AG09309 (cell line): ENCODE measurements at places on chromosomes 12 and 14.

DNA sequence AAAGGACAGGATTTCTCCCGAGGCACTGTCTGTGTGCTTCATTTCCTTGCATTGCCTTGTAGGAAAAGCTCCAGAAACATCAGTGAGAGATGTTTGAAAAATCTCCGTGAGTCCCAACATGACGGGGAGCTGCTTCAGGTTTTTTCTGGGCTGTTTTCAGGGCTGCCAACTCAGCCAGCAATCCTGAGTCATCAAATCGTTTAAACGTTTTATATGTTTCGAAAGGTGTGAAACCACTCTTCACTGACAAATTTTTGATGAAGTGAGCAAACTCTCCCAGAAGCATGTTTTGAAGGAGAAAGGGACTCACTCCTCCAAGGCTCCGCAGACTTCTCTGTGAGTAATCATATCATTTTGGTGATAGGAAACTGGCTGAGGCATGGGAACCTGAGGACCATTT is 240.5 kb downstream of the TMEM132C start:
- no peak for DNase-seq

GRCh38 chr14:72104011-72104613 is 171.9 kb downstream of the RGS6 start:
- DNase-seq: no peak

DNA sequence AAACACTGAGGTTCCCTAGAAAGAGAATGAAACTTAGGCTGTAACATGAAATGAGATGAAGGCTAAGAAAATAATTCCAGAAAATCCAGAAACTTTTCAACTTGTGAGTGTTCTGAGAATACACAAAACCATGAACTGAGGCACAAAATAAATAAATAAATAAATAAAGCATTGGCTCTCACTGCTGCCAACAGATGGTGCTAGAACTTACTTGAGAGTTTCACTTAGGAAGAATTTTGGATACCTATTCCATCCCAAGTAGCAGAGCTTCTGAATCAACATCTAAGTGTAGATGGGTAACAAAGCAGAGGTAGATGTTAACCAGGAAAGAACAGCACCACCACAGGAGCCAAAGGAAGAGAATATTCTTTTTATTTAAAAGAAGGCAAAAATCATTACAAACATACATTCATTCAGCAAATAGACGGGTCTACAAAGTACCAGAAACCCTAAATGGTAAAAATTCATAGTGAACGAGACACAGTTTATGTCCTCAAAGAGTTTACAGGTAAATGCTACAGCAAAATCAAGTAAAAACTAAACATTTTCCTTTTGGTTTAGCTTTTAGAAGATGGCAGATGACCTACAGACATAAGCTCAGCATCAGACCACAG is 16.7 kb downstream of the EPS8 start:
- no peak for DNase-seq

- no peak for DNase-seq
Observed at GRCh38 chr12:2187195-2187945, 134.6 kb downstream of the CACNA1C start.

- DNase-seq: no peak
Observed at GRCh38 chr14:33768458-33768830, 182.4 kb downstream of the EGLN3 start.

DNA sequence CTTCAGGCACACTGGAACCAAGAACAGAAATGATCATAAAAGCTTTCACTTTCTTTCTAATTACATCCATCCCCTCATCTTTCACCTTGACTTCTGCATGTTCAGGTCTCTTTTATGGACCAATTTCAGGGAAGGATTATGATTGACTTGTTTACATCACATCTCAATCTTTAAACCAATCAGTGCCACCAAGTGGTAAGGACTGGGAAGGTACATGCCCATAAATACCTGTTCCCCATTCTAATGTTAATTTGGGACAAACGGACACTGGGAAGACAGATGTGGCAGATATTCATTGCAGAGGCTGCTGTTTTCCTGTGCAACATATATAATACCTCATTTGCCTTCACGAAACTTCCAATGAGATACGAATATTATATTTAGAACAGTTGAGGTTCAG is 978.1 kb downstream of the GALC start:
- no peak for DNase-seq

DNA sequence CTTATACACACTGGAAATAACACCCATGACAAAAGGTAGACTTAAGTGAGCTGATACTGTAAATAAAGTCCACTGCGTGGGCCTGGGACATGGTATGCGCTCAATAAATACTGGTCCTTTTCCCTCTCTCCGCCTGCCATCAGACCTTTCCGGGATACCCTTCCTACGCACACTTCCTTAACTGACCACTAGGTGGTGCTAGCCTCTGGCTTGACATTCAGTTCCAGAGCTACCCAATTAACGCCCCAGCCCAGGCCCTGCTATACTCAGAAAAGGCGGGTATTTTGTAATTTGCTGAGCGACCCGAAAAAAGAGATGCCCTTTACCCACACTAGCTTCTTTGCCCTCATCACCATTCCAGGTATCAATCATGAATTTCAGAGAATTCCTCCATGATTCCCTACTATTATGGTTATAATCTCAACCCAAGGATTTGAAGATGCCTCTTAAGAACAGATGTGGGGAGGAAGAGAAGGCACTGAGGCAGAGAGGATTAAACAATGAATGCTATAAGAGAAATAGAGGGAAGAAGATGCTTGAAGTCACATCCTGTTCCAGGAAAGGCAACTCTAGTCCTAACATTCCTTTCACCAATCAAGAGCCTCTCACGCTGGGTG is 3.9 kb upstream of the LRP1 start:
- no peak for DNase-seq

- no peak for DNase-seq
Observed at GRCh38 chr14:33414041-33414440, 475.4 kb downstream of the NPAS3 start.

DNA sequence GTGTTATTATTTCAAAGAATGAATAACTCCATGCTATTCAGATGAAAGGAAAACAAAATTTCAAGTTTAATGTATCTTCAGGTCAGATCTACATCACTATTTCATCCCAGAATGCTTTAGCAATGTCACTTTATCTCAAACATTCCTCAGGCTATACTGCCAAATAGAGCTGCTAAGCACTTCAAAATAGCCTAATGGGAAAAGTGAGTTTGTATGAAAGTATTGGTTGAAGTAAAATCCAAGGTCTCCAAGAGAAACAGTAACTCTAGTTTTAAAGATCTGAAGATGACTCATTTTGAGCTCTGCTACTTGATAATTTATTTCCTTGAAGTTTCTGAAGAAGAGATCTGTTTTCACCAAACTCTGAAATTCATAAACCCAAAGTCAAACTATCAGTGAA is 466.2 kb upstream of the FOXG1 start:
- no peak for DNase-seq

DNA sequence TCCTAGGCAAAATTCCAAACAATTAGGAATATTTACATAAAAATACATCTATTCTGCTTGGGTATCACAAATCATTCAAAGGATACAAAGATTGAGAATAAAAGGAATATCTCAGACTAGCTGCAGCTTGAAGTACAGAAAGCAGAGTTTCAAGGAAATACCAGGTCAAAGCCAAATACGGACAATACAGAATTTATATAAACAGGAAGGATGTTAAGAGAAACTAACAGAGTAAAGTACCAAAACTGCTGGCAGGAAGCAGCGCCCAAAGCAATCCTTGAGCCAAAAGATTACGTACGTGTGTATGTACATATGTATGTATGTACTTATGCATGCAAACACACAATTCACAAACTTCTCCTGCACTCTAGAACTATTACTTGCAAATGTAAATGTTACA is 86.6 kb downstream of the PPP1R12A start:
- DNase-seq: no peak

- no peak for DNase-seq
Observed at GRCh38 chr14:91872011-91872501, 4.7 kb upstream of the TC2N start.

DNA sequence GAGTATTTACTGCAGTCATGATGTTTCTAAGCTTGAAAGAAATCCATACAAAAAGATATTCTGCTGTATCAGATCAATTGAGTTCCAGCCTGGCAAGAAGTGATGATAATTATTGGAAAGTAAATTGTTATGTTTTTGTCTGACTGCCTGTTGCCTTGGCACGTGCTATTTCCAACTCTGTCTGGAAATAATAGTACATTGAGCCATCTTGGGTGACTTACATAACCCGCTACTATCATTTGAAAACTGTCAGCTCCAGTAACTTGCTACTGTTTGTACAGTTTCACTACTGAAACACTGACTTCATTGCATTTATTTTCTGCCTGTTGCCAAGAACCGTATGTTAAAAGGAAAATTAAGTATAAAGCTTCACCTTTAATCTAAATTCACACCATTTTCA is 318.6 kb downstream of the ITPR2 start:
- DNase-seq: no peak

GRCh38 chr14:68424443-68425172 is 368.3 kb downstream of the ZFP36L1 start:
- DNase-seq: no peak

GRCh38 chr14:58353516-58354299 is 42.0 kb upstream of the TOMM20L start:
- no peak for DNase-seq

DNA sequence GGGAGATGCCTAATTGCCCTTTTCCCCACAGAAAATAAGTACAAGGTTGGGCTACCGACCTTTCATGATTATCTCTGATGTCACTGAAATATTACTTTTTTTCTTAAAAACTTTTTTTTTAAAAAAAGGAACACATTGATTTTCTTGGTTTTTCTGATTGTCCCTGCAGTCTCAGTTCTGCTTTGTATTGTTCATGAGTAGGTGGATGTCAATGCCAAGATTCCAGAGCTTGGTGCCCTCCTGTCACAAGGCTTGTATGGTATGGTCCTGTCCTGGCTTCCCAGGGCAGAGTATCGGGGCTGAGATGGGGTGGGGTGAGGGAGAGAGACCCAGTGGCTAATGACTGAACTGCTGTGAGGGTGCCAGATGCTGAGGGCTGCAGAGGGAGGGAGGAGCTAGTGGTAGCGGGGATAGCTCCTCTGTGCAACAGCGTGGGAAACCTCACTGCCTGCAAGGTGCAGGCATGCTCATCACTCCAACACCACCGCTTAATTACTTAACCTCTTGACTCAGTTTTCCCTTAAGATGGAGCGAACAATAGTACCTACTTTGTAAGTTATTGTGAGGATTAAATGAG is 4.4 kb upstream of the CTDSP2 start:
- DNase-seq: no peak

DNA sequence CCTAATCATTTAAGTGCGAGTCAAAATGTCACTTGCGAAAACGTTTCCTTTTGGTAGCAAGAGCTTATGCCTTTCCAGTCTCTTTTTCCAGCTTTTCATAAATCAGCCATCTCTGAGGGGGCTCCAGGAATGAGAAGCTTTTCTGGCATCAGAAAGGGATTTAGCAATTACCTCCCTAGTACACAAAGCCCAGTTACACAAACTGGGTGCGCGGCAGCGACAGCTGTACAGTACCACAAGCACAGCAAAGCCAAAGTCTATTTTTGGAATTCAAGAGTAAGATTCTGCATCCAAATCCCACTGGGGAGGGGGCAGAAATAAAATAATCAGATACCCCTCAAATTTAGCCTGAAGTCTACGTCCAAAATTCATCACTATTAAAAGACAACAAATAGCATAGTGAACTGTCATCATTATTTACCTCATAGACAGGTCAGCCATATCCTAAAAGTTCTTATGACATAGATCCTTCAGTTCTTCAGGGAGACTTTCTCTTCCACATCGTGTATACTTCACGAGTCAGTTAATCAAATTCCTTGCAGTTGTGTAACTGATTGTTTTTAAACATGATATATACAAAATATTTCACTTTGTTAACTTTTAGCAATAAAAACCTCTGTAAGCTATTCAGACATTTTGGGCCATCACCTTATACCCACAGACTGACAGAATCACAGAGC is 150.8 kb downstream of the TTC7B start:
- no peak for DNase-seq

DNA sequence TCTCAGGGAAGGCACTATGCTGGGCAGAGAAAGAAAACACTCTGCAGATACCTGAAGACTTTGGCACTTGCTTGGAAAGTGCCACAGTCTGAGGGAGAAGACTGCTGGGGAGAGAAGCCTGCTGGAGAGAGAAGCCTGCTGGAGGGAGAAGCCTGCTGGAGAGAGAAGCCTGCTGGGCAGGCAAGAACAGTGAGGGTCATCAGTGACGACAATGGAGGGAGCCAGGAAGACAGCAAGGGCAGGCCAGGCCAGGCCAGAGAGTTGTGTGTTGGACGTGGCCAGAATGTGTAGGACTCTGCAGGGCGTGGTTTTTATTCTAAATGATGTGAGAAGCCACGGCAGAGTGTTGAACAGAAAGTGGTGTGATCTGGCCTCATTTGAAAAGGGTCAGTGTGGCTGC is 185.3 kb upstream of the ABCD2 start:
- DNase-seq: no peak

DNA sequence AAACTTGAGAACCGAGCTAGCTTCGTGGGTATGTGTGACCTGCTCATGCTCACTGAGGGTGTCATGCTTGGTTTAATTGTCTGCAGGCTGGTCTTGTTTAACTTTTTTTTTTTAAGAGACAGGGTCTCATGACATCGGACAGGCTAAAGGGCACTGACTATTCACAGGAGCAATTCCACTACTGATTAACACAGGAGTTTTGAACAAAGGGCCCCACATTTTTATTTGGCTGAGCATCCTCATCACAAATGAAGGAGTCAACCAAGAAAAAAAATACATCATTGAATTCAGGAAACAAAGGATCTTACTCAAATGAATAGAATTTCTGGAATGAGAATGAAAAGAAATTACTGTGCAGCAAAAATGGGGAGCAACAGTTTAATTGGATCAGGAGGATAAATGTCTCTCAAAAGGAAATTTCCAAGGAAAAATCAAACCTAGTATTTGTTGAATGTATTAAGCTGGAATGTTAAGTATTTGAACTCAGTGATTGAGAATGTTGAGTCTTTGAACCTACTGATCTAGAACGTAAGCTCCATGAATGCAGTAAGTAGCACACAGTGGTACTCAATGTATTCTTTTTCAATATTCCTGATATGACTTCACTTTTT is 20.8 kb upstream of the PYROXD1 start:
- no peak for DNase-seq

GRCh38 chr12:32015036-32015435 is 55.8 kb downstream of the RESF1 start:
- no peak for DNase-seq

DNA sequence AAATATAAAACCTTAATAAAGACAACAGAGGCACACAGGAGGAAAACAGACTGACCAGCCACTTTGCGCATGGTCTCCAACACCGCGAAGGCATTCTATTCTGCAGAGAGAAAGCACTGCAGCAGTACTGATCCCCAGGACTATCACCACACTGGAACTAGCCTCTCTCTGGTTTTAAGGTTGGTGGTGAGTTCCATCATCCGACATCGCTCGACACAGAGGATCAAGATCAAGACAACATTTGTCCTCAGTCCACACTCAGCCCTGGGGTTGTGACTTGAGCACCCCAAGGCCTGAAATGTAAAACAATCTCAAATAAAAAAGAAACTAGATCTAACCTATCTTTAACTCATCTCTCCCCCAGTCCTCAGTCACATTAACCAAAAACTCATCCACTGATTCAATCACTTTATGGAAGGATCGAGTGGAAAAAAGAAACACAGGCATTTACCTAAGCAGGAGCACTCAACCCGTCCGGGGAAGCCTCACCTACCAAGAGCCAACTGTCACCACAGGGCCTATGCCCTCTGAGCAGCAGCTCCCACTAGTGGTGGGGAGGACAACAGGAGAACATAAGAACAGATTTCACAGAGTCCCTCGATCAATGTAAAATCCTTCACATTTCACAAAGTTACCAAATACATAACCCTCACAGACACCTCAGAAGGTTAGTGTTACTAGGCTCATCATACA is 17.7 kb downstream of the STXBP6 start:
- DNase-seq: no peak

- DNase-seq: no peak
Observed at GRCh38 chr12:75996861-75997447, 34.6 kb downstream of the PHLDA1 start.
